Bronchial epithelial cell (primary cell): ENCODE measurements at places on chromosomes 6 and 20. TPM values are rescaled to one million over a fixed set of nuclear protein-coding genes. Genes with fewer than 3 reads are reported as not detected.

SLC52A3 gene
- 0.26 and 0.53 TPM in 2 replicates for total RNA-seq

OPN5 gene
- total RNA-seq = not detected in 2 replicates

LST1 gene
- not detected in 2 replicates for total RNA-seq

CTCFL gene
- total RNA-seq = not detected in 2 replicates

HS3ST5 gene
- total RNA-seq = not detected in 2 replicates

BRD2 gene
- total RNA-seq = 57.1 and 71.7 TPM in 2 replicates

TINAG gene
- not detected in 2 replicates for total RNA-seq

BIRC7 gene
- total RNA-seq = not detected in 2 replicates

IL20RA gene
- total RNA-seq = 4.5 and 10.5 TPM in 2 replicates

TSPO2 gene
- total RNA-seq = not detected in 2 replicates

CST11 gene
- not detected in 2 replicates for total RNA-seq

CAPN11 gene
- total RNA-seq = not detected in 2 replicates

CD40 gene
- 4.7 and 6.5 TPM in 2 replicates for total RNA-seq

BMP2 gene
- total RNA-seq = 6.1 and 9.0 TPM in 2 replicates

EYS gene
- total RNA-seq = 0.26 and 0.53 TPM in 2 replicates

BTN1A1 gene
- total RNA-seq = not detected in 2 replicates

CRIP3 gene
- total RNA-seq = not detected in 2 replicates

UST gene
- 18.7 and 26.9 TPM in 2 replicates for total RNA-seq

LY6G6F gene
- total RNA-seq = not detected in 2 replicates

FKBP1C gene
- 0.13 TPM in 1 of 2 replicates, not detected in the other for total RNA-seq

ARMC12 gene
- total RNA-seq = 0.13 and 0.53 TPM in 2 replicates

GTSF1L gene
- total RNA-seq = not detected in 2 replicates
